Stimulated activated CD4-positive, alpha-beta T cell treated with anti-CD3 and anti-CD28 coated beads, TNF-alpha, amount 100 ng/mL, for 24 hours (primary cell): ENCODE measurements at places on chromosomes 7 and 10.

- DNase-seq: no peak
Observed at GRCh38 chr7:33129806-33130153, 416 bp downstream of the BBS9 start.

DNA sequence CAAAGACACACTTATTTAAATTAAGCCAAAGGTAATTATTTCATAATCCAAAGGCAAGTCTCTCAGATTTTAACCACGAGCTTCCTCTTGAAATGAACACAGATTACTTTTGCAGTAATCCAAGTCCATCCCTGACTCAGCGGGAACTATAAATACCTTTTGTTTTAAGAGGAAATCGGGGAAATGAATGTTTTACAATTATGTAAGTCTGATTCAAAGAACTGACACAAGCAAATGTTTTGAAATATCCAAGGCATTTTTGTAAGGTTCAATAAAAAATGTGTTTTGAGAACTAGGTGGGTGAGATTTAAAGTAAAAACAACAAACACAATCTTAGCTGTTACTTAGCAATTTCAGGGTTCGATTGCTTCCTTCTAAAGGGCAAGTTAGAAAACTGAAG lies 179.8 kb upstream of the ASAH2 start:
- DNase-seq: no peak

DNA sequence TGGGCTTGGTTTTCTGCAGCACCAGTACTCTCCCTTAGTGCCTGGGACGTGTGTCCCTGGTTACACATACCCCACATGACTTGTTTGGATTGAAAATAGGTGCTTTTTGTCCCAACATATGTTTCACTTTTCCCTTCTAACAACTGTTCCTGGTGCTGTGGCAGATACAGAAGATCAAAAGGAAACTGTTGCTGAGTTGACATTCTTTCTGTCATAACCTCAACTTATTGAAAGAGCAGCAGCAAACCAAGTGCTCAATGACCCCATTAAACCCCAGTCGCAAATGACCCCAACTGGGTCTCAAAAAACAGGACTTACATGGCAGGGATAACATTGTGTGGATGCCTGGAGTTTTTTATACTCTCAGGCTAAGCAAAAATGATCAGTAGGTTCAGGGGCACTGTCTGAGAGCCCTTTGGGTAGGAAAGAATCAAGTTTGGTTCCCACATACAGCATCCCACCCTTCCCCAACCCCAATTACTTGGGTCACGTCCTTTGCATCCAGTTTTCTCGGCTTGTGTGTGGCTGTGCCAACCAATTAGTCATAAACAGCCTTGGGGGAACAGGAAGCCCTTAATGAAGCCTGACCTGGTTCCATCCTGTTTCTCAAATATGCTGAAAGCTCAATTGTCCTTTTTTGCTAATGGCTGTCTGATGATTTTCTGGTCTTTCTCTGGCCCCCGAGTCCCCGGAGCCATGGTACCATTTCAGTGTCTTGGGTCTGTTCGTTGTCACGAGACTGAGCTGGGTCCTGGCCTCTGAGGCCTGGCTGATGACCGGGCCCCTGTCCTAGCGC lies 4.9 kb downstream of the HKDC1 start:
- no peak for DNase-seq

GRCh38 chr10:112095731-112096130 lies 87.8 kb downstream of the GPAM start:
- no peak for DNase-seq

- no peak for DNase-seq
Observed at GRCh38 chr10:70906031-70906783, 17.8 kb upstream of the PCBD1 start.

DNA sequence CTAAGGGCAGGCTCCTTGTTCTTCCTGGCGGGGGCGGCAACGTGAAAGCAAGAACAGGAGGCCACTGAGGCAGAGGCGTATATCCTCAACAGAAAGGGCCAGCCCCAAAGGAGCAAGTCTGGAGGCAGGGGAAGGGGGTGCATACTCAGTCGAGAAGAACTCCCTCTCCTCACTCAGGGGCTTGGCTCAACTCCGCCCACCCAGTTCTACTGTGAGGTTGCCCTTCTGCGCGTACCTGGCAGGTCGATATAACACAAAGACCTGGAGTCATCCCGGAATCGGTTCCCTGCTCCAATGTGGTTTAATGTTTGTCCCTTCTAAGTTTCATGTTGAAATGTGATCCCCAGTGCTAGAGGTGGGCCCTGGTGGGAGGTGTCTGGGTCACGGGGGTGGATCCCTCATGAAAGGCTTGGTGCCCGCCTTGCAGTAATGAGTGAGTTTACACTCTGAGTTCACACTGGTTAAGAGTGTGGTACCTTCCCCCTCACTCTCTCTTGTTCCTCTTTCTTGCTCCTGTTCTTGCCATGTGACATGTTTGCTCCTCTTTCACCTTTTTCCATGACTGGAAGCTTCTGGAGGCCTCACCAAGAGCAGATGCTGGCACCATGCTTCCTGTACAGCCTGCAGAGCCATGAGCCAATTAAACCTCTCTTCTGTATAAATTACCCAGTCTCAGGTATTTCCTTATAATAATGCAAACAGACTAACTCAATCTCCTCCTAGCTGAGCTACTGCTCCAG lies 32.6 kb downstream of the GSDME start:
- no peak for DNase-seq
